ENCODE measurements at places on chromosomes 2 and 18.

DNA sequence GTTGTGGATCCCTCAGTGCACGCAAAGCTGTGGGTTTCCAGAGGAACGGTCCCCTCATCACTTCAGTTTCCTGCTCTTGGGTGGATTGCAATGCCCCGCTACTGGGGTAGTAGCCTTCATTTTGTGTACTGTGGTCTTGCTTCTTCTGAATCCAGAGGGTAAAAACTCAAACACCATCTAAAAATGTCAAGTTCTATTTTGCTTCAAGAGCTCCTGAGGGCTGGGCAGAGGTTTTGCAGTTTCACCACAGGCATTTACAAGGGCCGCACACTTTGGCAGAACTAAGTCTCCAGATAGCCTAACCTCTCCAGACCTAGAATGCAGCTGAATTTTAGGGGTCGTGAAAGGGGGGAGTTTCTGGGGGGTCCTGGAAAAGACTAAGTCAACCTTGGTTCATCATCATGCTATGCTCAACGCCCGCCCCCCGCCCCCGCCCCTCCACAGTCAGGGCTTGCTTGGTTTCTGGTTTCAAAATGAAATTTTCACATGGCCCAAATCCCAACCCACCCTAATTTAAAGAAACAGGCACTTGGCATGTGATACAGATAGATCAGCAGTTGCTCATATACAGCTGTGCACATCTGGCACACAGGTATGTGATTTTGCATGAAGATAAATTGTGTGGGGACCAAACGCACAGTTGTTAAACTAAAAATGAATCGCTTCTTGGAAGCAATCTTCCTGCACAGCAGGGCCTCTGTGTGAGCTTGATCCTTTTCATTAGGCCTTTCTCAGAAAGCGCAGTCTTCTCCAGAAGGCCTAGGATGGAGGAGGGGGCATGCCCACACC, 329.6 kb downstream of the OSR1 start:
- no peak for DNase-seq

- DNase-seq, result peak; percentile 68
Observed at GRCh38 chr18:46320928-46321711, 216.9 kb downstream of the HAUS1 start.

DNA sequence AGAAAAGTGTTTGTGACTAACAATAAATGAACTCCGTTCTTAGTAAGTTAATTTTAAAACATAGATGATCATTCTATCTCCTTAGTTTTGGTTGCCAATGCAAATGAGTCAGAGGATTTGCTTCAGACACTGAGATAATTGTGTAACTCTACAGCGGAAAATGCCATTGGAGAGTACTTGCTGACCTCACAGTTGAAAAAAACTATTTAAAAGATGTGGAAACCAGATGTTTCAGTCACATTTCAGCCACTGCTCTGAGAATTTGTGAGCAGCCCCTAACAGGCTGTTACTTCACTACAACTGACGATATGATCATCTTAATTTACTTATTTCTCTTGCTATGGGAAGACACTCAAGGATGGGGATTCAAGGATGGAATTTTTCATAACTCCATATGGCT, at the start of gene TNFAIP6:
Gene TNFAIP6 (plus strand): TSS at position 234 of the 400 bp plus-strand sequence. CDS start 75 bp downstream, at position 309.
- no peak for DNase-seq

GRCh38 chr2:98634406-98635092, 26.2 kb downstream of the UNC50 start:
- no peak for DNase-seq

DNA sequence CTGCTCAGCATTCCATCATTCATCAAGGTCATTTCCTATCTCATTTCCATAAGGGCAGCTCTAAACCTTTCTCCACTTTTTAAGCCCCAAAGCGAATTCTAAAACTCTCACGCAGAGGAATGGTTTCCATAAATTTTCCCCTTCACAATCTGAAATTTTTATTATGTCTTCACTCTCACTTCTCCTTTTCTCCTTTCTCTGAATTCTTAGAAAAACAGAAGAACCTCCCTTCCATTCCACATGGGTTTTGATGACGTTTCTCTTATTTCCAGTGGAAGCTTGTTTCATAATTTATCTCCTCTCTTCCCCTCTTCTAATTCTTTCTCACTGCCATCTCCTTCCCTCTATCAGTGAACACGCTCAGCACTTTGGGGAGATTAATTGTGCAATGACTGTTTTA, 97.3 kb downstream of the SPATS2L start:
- no peak for DNase-seq

DNA sequence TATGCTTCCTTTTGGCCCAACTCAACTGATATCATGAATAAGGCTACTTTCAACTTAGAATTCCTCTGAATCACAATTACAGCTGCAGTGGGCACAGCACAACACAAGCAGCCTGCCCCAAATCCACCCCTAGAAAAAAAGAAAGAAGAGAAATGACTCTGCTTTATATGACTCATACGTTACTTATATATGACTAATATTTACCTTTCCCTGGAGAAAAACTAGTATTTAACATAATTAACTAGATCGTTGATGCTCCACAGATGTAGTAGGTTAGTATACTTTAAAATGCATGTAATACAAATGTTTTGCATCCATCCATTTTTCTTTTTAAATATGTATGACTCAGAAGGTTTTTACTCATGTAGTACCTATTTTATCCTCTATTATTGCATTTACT, 133.3 kb upstream of the UNC80 start:
- peak; percentile 2 for DNase-seq

DNA sequence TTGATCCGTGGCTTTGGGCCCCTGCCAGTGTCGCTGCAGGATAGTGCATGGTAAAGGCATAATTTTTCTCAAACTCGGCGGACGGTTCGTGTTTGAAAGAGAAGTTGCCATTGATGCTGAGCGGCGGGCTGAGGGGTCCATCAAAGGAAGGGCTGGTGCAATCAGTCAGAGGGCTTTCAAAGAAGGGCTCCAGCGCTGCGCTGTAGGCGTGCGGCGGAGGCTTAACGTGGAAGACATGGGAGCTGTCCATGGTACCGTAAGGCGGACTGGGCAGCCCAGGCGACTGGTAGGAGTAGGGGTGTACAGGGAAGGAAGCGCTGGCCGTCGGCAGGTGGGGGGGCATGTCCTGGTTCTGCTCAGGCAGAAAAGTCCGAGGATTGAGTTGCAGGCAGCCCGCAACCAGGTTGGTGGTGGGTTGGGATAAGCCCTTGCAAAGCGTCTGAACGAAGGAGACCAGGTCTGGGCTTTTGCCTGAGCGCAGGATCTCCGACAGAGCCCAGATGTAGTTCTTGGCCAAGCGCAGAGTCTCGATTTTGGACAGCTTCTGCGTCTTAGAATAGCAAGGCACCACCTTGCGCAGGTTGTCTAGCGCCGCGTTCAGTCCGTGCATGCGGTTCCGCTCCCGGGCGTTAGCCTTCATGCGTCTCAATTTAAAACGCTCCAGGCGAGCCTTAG, 2.3 kb downstream of the NEUROD1 start:
- DNase-seq, result no peak

DNA sequence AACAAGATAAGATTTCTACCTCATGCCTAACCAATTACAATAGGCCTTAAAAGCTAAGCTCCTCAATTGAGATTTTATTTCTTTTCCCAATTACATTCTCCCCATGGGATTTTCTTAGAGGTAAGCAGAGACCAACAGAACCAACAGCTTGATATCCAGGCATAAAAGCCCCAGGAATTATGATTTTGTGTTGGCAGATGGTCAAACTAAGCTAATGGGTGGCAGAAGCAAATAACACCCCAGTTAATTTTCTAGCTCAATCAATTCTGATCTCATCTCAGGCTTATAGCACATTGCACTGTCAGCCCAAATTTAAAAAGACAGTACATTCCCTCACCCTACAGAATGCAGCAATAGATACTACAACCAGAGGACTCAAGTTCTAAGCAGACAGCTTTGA, 156.4 kb downstream of the NRXN1 start:
- no peak for DNase-seq

DNA sequence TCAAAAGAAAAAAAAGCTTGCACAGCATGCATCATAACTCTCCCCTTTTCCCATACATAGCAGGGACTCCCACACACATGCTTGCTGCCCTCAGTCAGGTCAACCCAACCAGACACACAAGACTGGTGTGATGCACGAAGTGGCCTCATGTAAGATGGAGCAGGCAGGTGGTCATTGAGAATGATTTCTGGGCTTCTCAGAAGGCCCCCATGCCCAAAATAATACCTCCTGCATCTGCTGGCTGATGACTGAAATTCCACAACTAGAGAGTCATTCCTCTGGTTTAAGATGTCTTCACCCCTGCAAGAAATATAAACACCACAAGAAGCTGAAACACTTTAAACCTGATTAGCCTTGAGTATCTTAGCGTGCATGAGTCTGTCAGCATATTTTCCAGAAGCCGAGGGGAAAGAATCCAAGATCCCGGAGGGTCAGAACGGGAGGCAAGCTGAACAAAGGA, 131.1 kb downstream of the AFF3 start:
- no peak for DNase-seq

DNA sequence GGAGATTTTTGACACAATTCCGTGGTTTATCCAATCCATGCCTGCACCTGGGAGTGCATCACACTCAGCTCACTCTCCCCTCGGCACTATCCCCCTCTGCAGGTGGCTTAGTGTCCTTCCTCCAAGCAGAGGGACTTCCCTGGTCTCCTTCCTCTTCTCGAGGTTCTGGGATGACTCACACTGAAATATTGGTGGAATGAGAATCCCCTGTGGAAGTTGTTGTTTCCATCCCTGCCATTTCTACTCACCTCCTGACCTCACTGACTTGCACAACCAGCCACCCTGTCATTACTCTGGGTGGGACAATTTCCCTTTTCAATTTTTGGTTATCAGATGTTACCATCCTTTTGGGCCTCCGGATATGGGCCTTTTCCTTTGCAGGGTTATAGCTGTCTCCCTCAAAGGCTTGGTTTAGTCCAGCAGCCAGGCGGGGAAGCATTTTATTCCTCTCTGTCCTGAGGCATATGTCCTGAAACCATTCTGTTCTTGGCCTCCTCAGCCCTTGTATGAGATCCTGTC, 59.9 kb downstream of the PTPRM start:
- DNase-seq, result no peak

DNA sequence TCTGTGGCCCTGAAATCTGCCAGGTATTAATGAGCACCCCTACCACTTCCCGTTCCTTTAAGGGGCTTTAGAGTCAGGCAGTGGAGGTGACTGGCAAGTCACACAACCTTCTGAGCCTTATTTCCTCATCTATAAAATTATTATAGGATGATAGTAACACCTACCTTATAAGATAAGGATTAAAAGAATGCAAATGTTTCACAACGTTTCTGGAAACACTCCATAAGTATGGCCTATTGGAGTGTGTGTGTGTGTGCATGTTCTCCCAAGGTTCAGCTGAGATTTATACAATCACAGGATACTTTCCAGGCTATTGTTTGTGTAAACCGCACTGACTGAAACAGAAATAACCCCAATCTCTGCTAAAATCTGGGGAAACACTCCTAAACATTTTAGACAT, 176.0 kb downstream of the PDE11A start:
- no peak for DNase-seq

DNA sequence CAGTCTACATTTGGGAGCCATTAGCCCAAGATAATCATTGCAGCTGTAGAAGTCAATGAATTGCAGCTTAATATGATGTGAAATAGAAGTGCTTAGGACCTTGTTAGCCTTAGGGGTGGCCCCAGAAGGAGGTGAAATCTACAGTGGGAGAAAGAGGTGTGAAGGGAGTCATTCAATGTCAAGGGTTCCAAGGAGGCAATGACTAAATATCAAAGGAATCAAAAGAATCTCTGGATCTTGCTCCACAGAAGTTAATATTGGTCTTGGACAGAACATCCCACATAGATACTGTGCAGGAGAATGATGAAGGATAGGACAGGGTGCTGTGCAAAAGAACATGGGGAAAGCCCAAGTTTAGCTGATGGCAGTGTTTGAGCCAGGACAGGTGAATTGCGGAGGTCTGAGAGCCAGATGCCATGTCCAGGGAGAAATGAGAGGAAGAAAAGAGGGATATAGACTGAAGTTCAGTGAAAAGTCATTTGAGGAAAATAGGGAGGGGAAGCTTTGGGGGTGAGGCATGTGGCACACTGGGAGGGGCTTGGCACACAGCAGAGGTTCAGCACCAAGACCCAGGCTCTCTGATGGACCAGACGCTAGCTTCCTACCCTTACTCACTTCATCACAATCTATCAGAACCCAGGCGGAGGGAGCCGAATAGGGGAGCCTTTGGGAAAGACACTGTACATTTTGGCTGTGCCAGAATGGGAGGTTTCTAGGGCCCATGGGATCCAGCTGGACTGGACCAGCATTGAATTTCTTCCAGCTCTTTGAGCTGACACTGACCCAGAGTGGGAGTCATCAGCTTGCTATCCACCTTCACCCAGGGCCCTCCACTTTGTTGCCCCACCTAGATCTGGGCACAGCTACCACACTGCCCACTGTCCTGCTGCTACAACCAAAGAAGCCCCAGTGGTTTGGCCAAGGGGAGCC, 2.2 kb downstream of the IL1F10 start:
- DNase-seq, result no peak

- no peak for DNase-seq
Observed at GRCh38 chr2:101380376-101380775, 6.9 kb downstream of the CREG2 start.

DNA sequence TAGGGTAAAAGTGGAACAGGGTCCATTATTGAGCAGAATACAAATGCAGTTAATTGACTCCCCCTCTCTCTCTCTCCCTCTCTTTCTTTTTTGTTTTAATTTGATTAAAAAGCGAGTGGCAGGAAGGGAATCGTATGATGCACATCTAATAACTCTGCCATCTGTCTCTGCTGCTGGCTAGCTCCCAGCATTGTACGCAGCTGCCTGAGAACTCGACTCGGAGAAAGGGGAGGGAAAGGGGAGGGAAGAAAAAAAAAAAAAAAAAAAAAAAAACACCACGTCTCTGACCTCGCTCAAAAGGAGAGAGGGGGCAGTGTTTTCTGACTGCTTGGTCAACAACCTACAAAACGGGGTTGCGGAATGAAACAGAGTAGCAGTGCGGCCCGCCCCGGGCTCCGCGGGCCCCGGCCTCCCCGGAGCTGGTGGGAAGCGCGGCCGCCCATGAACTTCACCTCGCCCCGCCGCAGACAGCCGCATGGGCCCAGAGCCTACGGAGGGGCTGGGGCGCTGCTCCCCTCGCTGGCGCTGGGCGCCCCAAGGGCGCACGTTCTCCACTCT, 265.7 kb downstream of the TCF4 start:
- no peak for DNase-seq

GRCh38 chr2:232322560-232323327, 55.8 kb upstream of the ALPP start:
- DNase-seq, result no peak

GRCh38 chr2:113698892-113699447, 57.5 kb downstream of the SLC35F5 start:
- no peak for DNase-seq

DNA sequence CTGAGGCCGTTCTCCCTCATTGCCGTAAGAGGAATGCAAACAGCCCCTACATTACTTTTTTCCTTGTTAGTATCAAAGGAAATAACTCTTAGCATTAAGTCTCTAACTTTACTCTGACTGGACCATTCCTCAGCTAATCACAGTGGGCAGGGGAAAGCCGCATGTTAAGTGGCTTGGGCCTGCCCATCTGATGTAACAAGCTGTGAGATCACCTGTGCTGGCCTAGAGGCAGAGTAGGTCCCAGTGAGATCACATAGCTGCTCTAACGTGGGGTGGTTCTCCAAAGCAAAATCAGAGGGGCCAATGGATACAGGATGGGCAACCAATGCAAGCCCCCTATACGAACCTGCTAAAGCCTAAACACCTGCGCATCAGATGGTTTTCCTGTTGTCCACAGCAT, 5.9 kb upstream of the MOCOS start:
- no peak for DNase-seq
